ENCODE measurements at places on chromosomes 3 and 15.

GRCh38 chr3:110070161-110070916, 733.0 kb upstream of the DPPA4 start:
- DNase-seq = peak; percentile 25

GRCh38 chr3:77147836-77148578, 108.1 kb downstream of the ROBO2 start:
- no peak for DNase-seq

- DNase-seq = no peak
Observed at GRCh38 chr3:171677706-171678105, 132.6 kb downstream of the PLD1 start.

DNA sequence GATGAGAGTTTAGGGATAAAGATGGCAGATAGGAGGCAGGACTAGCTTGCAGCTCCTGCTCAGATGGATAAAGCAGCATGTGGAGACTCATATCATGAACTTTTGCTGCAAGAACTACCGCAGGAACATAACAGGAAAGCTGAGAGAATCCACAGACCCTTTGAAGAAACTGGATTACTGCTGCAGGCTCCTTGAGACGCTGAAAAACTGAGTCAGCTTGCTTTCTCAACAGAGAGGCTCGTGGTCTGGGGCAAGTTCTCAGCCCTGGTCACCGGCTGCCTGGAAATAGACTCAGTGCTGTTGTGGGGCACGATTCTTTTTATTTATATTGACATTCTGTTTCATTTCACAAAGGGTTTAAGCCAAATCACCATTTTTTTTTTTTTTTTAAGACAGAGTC, 28.8 kb upstream of the TRIM59 start:
- peak; percentile 80 for DNase-seq

DNA sequence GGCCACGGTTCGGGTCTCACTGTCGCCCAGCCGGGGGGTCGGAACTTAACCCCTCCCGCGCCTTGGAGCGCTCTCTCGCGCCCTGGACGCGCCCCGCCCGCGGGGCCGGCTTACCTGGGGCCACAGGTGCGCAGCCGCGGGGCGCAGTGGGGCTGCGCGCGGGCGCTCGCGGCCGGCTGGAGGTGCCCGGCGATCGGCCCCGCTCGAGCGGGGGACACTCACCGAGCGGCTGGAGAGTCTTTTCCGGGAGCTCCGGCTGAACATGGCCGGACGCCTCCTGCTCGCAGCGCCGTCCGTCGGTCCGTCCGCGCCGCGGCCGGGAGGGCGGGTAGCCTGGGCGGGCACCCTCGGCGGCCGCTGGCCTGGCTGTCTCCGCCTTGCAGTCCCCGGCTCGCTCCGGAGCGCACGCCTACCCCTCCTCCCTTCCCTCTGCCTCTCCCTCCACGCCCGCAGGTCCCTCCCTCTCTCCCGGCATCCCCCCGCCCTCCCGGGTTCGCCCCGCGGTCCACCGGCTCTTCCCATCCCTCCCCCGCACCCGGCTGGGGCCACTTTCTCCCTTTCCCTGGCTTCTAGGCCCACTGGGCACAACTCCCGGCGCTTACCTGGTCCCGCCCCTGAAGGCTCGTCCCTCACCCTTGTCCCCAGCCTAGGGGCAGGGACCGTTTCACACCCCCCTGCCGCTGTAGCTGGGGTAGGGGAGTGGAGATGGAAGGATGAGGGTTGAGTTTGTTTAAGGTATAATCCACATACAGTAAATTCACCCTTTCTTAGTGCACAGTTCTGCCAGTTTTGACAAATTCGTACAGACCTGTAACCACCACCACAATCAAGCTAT, 220.1 kb upstream of the PRICKLE2 start:
- DNase-seq = peak; percentile 15

DNA sequence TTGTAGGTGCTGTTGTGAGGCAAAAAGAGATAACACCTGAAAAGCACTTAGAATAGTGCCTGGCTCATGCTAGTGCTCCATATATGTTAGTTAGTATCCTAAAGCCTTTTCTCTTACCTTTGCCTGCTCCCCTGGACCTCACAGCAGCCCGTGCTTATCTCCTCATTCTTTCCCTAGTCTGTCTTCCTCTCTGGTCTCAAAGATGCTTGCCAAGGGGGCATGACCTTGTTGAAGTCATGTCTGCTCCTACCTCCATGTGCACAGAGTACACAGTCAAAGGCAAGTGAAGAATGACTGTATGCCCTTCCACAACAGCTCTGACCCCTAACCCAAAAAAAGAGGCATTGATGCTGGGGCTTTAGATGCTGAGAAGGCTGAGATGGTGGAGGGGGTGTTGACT, 722 bp upstream of the CYP8B1 start:
- DNase-seq = no peak

DNA sequence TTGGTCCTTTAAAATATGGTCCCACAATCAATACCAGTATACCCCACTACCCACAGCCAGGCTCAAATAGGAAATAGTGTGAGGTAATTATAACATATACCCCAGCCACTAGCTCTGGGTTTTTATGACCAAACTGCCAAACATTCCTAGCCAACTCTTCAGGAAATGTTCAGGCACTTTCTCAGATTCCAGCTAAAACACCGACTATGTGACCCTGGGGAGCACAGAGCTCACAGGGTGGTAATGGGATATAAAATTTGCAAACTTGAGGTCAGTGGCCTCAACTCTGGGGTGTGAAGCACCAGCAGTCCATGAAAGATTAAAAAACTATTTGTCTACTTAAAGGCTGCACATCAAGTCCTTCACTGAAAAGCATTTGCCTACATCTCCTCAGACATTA, 12.9 kb downstream of the FBN1 start:
- DNase-seq = peak; percentile 56

- DNase-seq = peak; percentile 3
Observed at GRCh38 chr15:72271895-72272212, 500 bp downstream of the PARP6 start.

GRCh38 chr3:89360156-89360555, 252.7 kb downstream of the EPHA3 start:
- DNase-seq = peak; percentile 26

Data from AG10803 (cell line).